Right cardiac atrium (tissue), 5 donors: ENCODE measurements at places on chromosomes 1 and 21. TPM values are rescaled to one million over a fixed set of nuclear protein-coding genes. Genes with fewer than 3 reads are reported as not detected.

- DNase-seq = no peak
Observed at GRCh38 chr1:68131261-68131660, 80.8 kb upstream of the DIRAS3 start.

DNA sequence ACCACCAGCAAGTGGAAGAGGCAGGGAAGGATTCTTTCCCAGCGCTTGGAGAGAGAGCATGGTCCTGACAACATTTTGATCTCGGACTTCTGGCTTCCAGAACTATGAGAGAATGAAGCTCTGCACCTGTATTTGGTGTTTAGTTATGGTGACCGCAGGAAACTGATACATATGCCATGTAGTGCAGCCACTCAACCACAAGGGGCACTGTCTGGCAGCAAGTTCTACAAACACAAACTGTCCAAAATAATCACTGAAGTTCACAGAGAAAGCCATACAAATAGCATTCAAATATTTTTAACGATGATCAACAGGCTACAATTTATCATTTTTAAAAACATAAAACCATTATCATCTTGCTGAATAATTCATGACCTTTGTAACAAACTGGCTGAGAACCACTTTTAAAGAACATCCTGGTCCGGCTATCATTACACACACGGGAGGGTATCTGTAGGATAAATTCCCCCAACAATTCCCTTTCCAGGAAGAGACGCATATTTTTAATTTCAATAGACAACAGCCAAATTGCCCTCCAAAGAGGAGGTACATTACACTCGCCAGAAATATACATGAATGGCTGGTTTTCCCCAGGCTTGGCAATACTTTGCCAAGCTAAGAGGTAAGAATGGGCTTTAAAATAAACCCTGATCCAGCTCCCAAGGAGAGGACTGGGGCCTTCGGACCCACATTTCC lies 9.2 kb upstream of the CBR3 start:
- DNase-seq = peak; percentile 44

- no peak for DNase-seq
Observed at GRCh38 chr1:240030236-240030635, 61.4 kb upstream of the FMN2 start.

- DNase-seq = no peak
Observed at GRCh38 chr1:210647406-210648333, 319.0 kb downstream of the HHAT start.

GRCh38 chr1:153816283-153816889 lies 41.2 kb downstream of the SLC27A3 start:
- DNase-seq = no peak

DNA sequence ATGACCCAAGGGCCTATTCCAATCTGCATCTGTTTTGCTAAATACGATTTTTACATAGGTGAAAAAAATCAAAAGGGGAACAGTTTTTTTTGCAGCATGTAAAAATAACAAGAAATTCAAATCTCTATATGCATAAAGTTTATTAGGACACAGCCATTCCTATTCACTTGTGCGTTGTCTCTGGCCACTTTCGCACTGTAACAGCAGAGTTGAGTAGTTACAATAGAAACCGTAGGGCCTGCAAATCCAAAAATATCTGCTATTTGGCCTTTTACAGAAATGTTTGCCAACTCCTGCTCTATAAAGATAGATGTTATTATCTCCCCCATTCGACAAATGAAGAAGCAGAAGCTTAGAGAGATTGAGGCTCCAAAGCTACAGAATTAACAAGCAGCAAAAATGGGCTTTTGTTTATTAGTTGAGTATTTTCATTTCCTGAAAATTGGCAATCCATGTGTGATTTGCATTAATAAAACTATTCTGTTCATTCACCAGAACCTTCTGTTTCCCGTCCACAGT lies 5.5 kb downstream of the DYNLT5 start:
- DNase-seq = no peak

- DNase-seq = no peak
Observed at GRCh38 chr21:33339135-33339534, 14.4 kb downstream of the IFNAR1 start.

GRCh38 chr21:28228636-28228995 lies 764.1 kb downstream of the LTN1 start:
- DNase-seq = no peak

DNA sequence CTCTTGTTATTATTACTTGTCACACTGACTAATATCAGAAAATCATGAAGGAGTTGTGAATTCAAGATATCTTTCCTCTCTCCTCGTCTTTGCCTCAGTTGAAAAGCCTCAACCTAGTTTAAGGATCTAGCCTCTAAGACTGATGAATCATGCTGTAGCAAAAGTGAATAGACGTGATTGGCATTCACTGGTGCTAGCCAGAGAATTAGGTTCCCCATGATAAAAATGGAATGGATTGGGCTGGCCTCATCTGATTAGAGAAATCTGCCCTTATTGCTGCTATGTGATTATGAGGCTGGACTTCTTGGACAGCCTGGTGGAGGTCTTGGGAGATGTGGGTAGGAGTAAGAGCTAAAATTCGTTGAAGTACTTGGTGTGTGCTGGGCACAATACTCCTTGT lies 208.2 kb downstream of the BACH1 start:
- DNase-seq = no peak

GRCh38 chr21:45766501-45766900 lies 123.0 kb downstream of the PCBP3 start:
- DNase-seq = no peak

DNA sequence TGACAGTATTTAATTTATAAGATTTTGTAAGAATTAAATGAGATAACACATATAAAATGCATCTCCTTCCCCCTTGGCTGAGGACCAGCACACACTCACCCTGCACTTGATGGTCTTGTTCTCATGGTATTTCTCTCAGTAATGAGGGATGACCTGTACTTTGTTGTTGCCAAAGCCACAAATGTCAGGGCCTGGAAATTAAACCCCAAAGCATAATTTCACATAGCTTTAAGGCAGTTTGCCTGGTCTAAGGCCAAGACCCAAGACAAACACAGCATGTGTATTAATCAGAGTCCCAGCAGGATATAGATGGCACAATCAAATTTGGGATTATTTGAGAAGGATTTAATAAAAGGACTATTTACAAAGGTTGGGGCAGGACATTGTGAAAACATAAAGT lies 48.6 kb upstream of the EPS15 start:
- DNase-seq = no peak

DNA sequence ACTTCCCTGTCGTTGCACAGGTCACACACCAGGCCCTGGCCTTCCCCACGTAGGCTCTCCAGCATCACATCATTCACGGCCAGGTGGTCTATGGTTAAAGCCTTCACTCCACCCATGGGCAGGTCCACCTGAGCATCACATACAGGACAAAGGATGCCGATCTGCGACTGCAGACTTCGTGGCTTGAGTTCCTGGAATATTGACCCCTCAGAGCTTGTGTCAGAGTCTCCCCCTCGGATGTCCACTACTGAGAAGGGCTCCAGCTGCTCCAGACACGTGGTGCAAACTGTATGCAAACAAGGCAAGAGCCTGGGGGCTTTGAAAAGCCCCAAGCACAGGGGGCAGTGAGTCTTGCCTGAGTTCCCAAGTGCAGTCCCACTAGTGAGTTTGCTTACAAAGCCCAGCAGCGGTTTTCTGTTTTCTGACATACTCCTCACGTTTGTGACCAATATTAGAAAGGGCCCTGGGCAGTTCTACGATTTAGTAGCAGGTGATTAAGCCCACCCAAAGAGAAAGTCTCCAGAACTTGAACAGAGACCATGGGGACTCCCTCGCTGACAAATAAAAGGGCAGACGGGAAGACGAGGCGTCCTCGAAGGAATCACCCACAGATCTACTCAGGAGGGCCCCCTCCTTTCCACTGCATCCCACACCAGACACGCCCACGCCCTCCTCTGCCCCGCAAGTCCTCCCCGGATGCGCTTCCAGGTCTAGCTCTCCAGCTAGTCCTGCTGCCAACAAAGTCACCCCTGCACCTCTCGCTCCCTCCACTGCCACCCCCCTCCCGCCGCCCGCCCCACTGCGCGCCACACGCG lies 568 bp downstream of the TRIM45 start:
- peak; percentile 13 for DNase-seq

DNA sequence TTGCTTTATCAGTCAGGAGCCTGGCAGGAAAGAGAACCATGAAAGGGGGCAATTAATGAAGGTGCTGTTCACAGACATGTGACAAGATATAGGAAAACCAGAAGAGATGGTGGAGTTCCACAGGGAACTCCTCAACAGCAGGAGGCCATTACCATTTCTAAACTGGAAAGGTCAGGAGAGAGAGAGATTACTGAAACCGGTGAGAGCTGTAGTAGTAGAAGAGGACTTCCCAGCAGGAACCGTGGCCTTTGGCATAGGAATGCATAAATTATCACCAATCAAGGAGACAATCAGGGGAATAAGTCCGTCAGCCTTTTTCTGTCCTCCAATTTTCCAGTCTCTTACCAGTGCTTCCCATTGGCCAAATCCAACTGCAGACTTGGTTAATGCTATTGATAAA lies 23.0 kb upstream of the ABCD3 start:
- DNase-seq = no peak

- no peak for DNase-seq
Observed at GRCh38 chr1:11143907-11144306, 44.2 kb upstream of the EXOSC10 start.

DNA sequence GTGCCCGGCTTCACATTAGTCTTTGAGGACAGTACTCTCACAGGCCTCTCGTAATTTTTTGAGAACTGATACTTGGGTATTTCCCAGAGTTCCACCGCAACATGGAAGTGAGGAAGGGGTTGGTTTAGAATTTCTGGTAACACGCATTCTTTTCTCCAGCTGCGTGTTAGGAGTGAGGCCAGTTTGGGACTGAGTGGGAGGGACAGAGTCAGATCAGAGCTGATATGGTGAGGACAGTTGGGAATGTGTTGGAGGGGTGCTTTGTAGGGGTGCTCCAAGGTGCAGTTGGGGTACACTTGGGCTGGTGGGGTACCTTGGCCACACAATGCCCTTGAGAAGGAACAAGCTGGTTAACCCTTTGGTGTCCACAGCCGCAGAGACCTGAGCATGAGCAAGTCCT lies 6.7 kb downstream of the FBXO6 start:
- no peak for DNase-seq

GRCh38 chr1:220789532-220790147 lies 2.9 kb downstream of the MTARC1 start:
- DNase-seq = no peak

- no peak for DNase-seq
Observed at GRCh38 chr1:246417813-246418564, 89.1 kb downstream of the SMYD3 start.

GRCh38 chr1:64650411-64650810 lies 94.5 kb upstream of the RAVER2 start:
- DNase-seq = no peak

- DNase-seq = no peak
Observed at GRCh38 chr1:160657250-160657781, 10.5 kb upstream of the SLAMF1 start.

DNA sequence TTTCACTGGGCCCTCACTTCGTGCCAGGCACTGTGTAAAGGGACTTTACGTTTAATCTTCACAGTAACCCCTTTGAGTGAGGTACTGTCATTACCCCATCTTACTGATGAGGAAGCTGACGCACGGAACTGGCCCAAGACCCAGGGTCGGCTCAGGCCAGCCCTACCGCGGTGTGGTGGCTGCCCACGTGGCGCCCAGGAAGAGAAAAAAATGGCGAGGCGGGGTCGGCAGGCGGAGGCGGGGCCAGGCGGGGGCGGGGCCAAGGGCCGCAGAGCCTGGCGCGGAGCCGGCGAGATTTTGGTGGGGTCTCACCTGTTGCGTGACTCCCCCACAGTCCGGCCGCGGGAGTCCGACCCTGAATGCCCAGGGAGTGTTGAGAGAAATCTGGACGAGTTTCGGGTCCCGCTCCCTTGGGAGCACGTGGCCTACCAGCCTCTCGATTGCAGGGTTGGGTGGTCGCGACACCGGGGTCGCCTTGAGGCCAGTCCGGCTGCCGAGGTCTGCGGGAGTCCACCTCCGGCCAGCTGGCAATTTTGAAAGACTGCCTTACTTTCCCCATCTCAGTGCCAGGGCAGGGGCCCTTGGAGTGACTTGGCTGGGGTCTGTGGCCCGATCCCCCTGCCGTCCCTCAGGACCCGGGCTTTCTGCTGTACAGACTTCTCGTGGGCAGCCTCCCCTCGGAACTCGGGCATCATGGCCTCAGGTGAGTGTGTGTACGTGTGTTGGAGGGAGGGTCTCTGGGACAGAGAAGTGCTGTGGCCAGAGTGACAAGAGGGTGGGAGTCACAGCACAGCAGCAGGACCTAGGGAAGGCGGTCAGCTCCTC lies at the start of the genes AMPD2 and GNAT2:
AMPD2 (plus strand) TSS at position 262 of the 825 bp plus-strand sequence. CDS start 1,339 bp downstream, outside the sequence.
GNAT2 (minus strand) TSS at position 41 of the 825 bp plus-strand sequence. CDS start 6,746 bp downstream, outside the sequence.
- peak; percentile 88 for DNase-seq

DNA sequence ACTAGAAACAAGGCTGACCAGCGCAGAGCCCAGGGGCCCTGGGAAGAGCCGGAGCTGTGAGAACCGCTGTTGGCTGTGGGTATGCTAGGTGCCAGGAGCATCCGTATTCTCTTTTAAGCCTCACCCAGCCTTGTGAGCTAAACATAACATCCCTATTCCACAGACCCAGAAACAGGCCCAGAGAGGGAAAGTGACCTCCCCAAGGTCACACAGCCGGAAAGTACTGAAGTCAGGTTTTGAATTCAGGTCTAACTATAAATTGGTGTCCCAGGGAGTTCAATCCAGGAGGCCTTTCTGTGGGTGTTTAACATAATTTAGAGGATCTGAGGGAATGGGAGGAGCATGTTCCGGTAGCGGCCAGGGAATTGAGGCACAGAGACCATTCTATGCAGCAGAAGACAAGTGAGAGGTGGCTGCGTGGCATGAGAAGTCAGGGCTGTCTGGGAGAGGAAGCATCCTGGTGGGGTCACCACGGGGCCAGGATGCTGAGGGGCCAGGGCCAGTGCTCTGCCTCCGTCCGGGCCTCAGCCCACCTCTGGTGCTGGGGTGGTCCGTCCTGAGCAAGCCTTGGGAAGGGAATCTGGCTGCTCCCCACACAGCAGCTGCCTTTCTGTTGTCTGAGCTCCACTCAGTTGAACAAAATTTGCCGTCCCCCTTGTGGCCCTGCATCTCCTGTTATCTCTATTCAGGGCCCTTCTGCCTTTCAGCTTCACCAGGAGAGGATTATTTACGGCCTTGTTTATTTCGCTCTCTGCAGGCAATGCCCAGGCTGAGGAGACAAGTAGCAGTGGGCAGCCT lies 338.8 kb upstream of the VAMP3 start:
- DNase-seq = no peak

DNA sequence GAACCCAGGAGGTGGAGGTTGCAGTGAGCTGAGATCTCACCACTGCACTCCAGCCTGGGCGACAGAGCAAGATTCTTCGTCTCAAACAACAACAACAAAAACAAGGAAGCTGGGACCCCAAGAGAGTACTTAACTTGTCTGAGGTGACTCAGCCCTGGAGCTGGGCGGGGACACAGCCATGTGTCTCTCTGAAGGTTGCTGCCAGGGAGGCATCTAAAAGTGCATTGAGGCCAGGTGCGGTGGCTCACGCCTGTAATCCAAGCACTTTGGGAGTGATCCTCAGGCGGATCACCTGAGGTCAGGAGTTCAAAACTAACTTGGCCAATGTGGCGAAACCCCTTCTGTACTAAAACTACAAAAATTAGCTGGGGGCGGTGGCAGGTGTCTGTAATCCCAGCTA lies 7.7 kb downstream of the IFI6 start:
- no peak for DNase-seq

- DNase-seq = no peak
Observed at GRCh38 chr1:243739335-243740003, 110.6 kb downstream of the AKT3 start.

CFH gene
- 127 TPM for polyA plus RNA-seq

C1QA gene
- 51.4 TPM for polyA plus RNA-seq

SLC35D1 gene
- polyA plus RNA-seq = 2.4 TPM

TAS1R1 gene
- polyA plus RNA-seq = not detected

SF3B4 gene
- polyA plus RNA-seq = 17.8 TPM

IGSF9 gene
- 1.3 TPM for polyA plus RNA-seq

COL8A2 gene
- polyA plus RNA-seq = 2.4 TPM

SERPINC1 gene
- polyA plus RNA-seq = 0.18 TPM

ZNF593 gene
- polyA plus RNA-seq = 31.9 TPM

CNR2 gene
- polyA plus RNA-seq = not detected

KCNA2 gene
- 0.48 TPM for polyA plus RNA-seq

DENND2C gene
- 1.5 TPM for polyA plus RNA-seq

IFT25 gene
- 20.5 TPM for polyA plus RNA-seq
